ENCODE measurements at places on chromosomes 6 and 20. TPM values are rescaled to one million over a fixed set of nuclear protein-coding genes. Genes with fewer than 3 reads are reported as not detected.

TMEM217 gene
- total RNA-seq, result 0.33 TPM

STMND1 gene
- not detected for total RNA-seq

LY6G6F gene
- total RNA-seq, result not detected

ADGRF4 gene
- total RNA-seq, result not detected

SYNDIG1 gene
- total RNA-seq, result not detected

PRPF6 gene
- total RNA-seq, result 57.8 TPM

DCDC2 gene
- total RNA-seq, result 0.34 TPM

IDH3B gene
- total RNA-seq, result 99.2 TPM

DAAM2 gene
- 108 TPM for total RNA-seq
